ENCODE measurements at places on chromosomes 1 and 21.

DNA sequence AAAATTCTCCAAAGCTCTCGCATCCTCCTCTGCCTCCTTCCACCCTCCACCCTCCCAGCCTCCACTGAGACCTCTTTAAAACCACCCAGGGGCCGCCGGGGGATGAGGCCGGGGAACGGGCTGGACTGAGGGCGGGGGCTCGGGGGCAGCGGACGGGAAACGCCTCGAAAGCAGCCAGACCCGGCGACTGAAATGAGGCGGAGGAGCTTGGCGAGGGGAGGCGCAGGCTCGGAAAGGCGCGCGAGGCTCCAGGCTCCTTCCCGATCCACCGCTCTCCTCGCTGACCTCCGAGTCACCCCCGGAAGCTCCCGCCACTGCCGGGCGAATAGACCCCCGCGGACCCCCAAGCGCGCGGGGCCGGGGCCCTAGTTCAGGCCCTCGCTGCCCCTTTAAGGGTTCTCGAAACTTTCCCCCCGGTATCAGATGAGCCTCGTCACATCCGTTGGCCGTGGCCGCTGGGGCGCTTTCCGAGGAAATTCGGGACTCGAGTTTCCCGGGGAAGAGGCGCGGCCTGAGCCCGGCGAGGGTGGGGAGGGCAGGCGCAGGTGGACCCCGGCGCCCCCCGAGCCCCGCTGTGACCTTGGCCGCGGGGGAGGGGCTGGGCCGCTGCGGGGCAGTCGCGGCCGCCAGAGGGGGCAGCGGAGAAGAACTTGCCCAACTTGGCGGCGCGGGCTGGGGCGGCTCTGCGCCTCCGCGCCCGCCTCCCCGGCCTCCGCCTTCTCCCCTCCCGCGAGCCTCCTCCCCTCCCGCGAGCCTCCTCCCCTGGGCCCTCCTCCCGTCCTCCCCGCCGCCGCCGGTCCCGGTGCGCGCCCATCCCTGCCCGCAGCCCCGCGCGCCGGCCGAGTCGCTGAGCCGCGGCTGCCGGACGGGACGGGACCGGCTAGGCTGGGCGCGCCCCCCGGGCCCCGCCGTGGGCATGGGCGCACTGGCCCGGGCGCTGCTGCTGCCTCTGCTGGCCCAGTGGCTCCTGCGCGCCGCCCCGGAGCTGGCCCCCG lies at the start of gene BACE2:
BACE2 (plus strand) TSS at position 813 of the 995 bp plus-strand sequence; CDS start at position 917, 104 bp downstream.
- peak; percentile 91 for DNase-seq

- DNase-seq: no peak
Measured at GRCh38 chr1:56390232-56390867, 189.0 kb downstream of the PLPP3 start.

GRCh38 chr1:162283657-162284056 lies 93.0 kb downstream of the SPATA46 start:
- no peak for DNase-seq

DNA sequence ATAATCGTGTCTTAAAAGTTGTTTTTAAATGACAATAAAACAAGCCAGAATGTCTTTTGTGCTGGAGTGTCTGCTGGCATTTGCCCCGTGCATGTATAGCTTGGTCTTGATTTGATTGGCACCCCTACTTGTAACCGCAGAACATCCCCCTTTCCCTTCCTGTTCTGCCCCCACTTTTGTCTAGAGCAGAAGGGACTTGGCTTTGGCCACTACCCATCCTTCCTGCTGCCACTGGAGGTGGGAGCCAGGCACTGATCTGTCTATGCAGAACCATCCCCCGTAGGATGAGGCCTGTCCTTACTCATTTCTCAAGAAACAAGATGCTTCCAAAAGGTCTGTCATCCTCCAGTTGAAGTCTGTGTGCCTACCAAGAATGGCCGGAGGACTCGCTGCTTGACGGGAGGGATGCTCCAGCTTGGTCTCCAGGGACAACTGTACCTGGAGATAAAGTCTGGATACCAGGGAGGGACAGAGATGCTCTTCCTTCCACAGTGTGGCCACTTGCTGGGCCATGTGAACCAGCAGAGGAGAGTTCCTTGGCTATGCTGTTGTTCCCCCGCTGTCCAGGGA lies 1.1 kb upstream of the SLC27A3 start:
- DNase-seq: no peak

DNA sequence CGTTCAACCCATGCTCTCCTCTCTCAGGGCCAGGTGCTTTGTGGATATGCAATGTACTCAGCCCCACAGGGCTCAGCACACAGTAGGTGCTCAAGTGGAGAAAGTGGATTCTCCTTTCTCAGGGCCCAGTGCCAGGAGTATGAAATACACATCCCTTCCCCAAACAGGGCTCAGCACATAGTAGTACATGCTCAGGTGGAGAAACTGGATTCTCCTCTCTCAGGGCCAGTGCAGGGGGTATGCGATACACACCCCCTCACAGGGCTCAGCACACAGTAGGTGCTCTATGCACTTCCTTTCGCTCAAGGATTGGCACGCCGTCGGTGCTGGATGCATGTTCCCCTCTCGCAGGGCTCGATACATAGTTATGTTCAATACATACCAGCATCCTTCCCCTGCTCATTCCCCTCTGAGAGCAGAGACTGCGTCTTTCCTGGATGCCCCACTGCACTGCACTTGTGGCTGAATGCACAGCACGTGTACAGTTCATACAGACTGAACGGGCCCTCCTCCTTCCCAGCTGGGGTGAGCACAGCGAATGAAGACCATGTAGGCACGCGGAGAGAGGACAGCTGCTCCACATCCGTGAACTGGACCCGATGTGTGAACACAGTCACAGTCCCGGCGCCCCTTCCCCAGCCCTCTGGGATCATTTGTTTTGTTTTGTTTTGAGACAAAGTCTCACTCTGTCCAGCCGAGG lies 16.6 kb upstream of the DISP3 start:
- DNase-seq: no peak

- DNase-seq: peak; percentile 12
Measured at GRCh38 chr1:237864338-237865244, 26.1 kb downstream of the ZP4 start.

GRCh38 chr1:29804181-29804899 lies 568.0 kb downstream of the PTPRU start:
- DNase-seq: no peak

DNA sequence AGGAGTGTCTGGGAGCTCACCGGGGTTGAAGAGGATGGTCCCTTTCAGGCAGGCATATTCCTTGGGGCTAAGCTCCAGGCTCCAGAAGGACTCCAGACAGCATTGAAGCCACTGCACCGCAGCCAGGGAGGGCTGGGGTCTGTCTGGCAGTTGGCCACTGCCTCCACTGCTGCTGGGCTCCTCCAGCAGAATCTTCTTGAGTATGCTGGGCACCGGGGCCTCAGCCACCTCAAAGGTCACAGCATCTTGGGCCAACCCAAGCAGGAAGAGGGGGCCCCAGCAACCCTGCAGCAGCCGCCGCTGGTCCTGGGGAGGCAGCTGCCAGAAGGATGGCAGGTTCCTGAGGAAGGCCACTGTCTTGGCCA lies 404 bp downstream of the NR0B2 start:
- DNase-seq: no peak

- DNase-seq: no peak
Measured at GRCh38 chr21:39094087-39094780, 89.0 kb downstream of the PSMG1 start.

DNA sequence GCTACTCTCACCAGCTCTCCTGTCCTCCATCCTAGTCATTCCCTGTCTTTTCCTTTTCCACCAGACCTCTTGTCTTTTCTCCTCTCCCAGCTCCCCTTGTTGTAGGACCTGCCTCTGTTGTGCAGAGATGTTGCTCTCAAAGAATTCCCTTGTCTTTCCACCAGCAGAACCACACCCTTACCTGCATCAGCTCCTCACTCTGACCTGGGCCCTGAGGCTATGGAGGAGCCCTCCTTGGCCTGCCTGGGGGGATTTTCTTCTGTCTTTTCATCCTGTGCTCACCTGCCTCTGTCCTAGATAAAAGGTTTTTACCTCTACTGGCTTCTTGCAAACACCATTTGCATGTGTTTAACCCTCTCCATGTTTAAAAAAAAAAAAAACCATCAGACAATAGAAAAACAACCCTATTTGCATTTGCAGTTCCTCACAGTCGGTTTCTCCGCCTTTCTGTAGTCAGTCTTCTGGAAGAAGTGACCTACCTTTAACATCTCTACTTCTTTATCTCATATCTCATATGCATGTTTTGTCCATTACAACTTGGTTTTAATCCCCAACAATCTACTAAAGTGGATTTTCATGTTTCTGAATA lies 12.1 kb downstream of the FCRL5 start:
- no peak for DNase-seq

- DNase-seq: no peak
Measured at GRCh38 chr1:95094923-95095322, 22.2 kb upstream of the ALG14 start.

DNA sequence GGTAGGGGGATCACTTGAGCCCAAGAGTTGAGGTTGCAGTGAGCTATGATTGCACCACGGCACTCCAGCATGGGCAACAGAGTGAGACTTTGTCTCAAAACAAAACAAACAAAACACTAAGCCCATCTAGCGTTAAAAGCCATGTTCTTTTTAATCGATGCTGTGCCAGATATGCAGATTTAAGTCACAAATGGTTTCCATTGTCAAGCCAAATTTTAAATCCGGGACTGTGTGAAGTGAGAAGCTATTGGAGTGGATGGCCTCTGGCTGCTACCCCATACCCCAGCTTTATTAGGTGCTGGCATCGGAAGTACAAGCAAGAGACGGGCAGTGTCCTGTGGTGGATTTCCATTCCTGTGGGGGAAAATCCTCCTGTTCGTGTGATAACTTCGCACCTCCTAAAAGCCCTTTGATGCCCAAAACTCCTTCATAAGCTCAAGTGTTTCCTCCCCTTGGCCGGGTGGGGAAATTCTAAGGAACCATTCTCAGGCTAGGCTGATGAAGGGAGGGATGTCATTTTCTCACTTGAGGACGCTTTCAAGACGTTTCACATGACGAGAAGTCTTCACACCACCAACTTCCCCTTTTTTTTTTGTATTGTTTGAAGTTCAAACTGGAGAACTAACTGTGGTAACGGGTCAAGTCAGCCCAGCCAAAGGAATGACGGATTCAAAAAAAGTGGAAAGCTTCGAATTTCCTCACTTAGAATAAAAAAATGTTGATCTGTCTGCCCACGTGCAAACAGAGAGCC lies 140.8 kb downstream of the KAZN start:
- DNase-seq: no peak

GRCh38 chr1:15412843-15413242 lies 3.2 kb downstream of the EFHD2 start:
- no peak for DNase-seq

- DNase-seq: no peak
Measured at GRCh38 chr1:239363930-239364329, 22.4 kb upstream of the CHRM3 start.

- DNase-seq: no peak
Measured at GRCh38 chr1:20403423-20404145, 82.4 kb downstream of the CAMK2N1 start.

All from AG08396 (cell line).